HepG2 (cell line): ENCODE measurements at places on chromosomes 4 and X.

DNA sequence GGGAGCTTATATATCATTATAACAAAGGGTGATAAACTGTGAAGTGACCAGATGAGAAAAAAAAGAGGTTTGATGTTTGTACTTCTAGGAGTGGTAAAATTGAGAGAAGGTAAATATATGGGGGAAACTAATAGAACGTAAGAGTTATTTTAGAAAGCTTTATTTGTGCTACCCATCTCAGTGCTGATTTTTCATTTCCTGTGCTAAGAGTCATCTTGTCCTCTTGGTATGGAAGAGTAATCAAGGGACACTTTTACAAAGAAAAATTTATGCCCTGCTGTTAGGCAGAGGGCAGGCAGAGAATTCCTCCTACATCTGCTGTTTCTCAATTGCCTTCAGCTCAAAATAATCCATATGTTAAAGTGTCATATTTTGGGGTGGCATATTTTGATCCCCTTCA, 49.6 kb upstream of the BMP2K start:
- DNase-seq = no peak

GRCh38 chr4:93030670-93031069, 726.9 kb downstream of the GRID2 start:
- no peak for DNase-seq

GRCh38 chr4:101169044-101170014, 178.0 kb downstream of the PPP3CA start:
- peak; percentile 83 for DNase-seq

DNA sequence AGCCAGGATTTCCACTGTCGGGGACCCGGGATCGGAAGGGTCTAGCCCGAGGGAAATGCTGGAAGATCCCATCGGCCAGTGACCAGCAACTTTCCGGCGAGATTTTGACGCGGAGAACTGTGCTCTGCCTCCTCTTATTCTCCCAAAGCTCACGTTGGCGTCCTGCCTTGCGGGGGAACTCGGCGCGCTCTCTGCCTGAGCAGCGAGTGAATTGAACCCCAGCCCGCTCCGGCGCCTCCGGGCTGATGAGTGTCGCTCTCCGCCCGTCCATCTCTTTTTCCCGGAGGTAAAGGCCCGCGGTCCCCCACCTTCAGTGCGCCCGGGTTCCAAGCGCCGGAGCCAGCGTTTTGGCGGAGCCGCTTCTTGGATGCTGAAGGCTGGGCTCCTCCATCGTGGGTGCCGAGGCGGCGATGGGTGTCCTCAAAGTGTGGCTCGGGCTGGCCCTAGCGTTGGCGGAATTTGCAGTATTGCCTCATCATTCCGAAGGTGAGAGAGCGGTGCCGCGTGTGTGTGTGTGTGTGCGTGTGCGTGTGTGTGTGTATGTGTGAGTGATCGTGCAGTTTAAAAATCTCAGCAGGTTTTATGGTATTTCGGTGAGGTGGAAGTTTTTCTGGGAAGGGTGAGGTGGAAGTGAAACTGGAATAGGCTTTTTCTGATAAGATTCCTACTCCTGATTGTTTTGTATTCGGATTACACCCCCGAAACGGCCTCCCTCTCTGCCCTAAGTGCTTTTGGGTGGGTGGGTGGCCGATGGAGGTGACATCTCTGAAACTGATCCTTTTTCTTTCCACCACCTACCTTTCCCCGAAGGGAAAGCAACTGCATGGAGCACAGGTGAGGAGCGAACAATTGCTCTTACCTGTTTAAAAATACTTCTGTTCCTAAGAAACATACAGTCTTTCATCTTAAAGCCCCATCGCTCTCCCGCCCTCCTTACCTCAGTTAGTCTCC, 752 bp downstream of the FRAS1 start:
- DNase-seq = peak; percentile 54

DNA sequence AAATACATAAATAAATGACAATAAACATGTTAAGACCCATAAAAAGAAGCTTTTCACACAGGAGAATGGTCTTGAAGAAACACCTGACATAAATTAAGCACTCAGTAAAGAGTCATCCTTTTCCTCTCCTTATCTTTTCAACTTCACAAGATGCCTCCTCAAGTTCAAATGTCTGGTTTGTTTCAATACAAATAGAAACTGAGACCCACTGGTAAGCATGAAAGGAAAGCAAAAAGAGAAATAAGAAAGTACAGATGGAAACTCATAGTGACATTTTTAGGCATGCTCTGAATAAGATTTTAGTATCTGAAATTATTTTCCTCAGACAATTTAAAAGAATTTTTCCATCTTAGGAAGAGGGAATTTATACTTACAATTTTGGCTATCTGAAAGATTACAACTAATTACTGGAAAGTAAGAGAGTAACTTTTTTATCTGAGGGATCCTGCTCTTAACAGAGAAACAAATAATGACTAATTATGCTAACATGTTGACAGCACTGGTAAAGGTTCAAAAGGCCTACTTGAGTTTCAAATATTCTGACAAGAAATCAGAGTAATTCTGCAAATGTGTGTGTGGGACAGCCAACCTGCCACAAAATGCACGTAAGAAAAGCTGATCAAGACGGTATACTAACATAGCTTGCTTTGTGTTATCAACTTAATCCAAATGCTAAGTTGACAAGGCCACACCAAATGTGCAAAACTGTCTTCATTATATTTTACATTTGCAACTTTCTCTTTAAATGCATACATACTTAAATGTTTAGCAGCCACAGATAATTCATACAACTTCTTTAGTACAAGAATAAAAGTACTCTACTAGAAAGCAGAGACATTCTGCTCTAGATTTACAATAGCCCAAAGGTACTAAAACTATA, 113.0 kb downstream of the IQCM start:
- DNase-seq = no peak

GRCh38 chrX:113929004-113929403, 654.9 kb upstream of the HTR2C start:
- peak; percentile 36 for DNase-seq

GRCh38 chr4:110130576-110131358, 67.6 kb downstream of the ELOVL6 start:
- no peak for DNase-seq

- no peak for DNase-seq
These were observed 232.7 kb downstream of the MGST2 start for GRCh38 chr4:139898293-139898692.

GRCh38 chr4:162791226-162791625, 375.5 kb downstream of the NAF1 start:
- DNase-seq = no peak

DNA sequence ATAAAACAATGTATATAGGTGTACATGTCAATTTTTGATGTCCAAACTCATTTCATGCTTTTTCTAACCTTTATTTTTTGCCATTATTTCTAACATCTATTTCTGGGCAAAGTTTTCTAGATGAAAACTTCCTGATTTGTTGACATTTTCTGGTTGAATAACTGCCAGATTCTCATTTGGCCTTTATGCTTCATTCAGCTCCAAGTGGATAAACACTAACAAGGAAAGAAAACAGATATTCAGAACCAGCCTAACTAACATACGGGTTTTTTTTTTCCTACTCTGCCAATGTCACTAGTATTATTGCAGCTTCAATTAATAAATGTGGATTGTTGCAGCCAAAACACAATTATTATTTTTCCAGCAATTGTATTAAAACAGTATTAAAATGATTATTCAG, 50.9 kb upstream of the RAP1GDS1 start:
- no peak for DNase-seq

DNA sequence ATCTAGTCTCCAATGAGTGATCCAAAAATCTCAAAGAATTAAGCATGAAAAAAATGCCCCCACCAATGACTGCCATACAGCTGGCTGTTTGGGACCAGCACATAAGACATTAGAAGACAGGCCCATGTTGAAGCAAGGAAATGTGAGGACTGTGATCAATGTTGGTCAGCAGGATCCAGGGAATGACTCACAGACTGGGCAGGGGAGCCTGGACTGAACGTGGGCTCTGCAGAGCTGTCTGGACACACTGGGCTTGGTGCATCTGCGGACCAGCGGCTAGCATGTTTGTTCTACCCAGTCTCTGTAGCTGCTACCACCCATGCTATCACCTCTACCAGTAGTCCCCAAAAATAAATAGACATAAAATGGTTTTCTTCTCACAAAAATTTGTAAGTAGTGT, 108.6 kb downstream of the PALLD start:
- DNase-seq = no peak

GRCh38 chr4:72629540-72629939, 60.5 kb upstream of the ADAMTS3 start:
- no peak for DNase-seq
